ENCODE measurements at places on chromosomes 12 and 14.

- DNase-seq = no peak
Observed at GRCh38 chr14:76292561-76292960, 83.4 kb upstream of the ESRRB start.

- DNase-seq = no peak
Observed at GRCh38 chr12:19998961-19999804, 369.2 kb upstream of the PDE3A start.

DNA sequence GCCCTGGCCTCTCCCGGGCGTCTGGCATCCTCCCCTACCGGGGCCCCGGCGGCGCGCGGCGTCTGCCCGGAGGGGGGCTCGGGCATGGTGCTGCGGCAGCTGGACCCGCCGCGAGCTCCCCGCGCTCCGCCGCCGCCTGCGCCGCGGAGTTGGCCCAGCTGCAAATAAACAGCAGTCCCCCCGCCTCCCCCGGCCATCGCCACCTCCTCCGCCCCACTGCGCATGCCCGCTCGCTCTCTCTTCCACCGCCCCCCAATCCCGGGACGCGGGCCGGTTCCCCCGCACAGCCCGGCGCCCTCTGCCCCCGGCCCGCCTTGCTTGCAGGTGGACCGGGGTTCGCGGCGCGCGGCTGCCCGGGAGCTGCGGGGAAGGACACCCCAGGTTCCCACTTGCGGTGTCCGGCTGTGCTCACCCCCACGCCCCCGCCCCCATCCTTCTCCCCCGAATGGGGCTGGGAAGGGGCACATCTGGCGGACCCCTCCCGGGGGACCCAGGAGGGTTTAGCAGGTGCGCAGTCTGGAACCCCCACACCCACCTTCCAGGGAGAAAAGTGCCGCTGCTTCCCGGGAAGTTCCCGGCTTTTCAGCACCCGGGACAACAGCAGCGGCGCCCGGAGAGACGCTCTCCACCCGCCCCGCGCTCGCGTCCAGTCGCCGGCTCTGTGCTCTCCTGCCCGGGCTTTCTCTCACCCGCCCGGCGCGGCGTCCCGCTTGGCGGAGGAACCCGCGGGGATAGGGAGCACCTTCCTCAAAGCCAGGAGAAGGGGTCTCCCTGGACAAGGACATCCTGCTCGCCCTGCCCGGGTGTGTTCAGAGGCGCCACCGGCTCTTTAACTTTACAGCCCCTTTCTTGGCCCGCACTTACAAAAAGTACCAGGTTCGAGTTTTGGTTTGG is at the start of gene TMTC1:
Gene TMTC1, minus strand, starts transcription at position 170 of the 894 bp plus-strand sequence. CDS start 191 bp downstream, outside the sequence.
- DNase-seq = no peak

- DNase-seq = no peak
Observed at GRCh38 chr12:3964439-3964838, 91.2 kb upstream of the PARP11 start.

DNA sequence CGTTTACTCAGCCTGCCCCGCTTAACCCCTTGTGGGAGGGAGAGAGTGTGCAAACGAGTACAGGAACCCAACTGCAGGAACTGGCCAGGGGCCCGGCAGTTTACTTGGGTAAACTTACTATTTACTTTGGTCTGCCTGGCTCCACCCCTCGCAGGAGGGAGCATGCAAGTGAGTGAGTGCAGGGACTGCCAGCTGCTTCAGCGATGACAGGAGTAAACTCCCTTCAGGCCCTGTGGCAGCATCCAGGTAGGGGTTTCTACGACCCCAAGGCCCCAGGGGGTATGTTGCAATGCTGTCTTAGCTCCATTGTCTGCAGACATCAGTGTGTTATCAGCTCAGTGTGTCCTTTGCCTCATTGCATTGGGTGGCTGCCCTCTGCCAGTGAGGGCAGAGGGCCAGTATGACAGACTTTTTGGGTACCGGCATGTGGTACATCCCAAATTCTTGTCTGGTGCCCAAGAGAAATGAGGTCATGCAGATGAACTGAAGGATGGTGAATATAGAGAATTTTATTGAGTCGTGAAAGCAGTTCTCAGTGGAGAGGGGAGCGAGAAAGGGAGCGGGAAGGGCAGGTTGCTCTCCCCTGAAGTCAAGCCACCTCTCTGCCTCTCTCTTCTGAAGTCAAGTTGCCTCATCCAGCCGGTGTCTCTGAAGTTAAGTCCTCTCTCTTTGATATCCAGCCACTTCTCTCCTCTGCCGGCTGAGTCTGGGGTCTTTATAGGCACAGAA is 181.8 kb downstream of the FUT8 start:
- no peak for DNase-seq

- no peak for DNase-seq
Observed at GRCh38 chr14:103027451-103027850, 29.9 kb downstream of the CDC42BPB start.

DNA sequence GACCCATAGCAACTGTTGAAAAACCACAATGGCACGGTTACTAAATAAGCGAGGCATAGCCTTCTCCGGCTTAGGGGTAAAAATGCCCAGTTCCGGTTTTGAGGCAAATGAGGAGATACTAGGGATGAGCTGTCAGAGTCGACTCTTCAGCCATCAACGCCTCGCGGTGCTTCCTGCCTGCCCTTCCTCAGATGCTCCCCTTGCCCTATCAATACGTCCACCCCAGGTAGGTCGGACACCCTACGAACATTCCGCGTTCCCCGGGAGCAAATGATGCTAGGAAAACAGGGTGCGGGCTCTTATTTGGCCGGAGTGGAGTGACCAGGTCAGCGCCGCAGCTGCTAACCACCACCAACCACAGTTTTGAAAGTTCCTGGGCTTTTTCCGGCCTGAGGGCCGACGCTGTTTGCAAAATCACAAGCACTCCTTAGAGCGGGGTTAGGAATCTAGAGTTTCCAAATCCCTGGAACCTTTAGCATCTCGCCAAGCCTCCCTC is 1.2 kb downstream of the SRSF9 start:
- DNase-seq = peak; percentile 7

DNA sequence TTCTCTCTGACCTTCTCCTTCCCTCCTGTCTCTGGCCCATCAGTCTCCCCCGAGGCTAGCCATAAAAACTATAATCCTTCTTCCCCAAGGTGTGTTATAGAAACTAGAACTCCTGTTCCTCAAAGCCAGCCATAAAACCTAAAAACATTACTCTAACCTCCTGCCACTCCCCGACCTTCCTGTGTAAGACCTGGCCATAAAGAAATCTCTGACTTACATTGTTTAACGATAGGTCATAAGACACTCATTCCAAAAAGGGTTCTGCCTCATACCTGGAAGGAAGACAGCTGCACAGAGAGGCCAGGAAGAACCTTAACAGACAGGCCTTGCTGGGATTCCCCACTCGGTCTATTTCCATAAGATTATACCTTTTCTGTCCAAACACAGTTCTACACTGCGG is 70.9 kb upstream of the EEA1 start:
- DNase-seq = no peak

- no peak for DNase-seq
Observed at GRCh38 chr14:32545095-32545494, 216.0 kb downstream of the AKAP6 start.

DNA sequence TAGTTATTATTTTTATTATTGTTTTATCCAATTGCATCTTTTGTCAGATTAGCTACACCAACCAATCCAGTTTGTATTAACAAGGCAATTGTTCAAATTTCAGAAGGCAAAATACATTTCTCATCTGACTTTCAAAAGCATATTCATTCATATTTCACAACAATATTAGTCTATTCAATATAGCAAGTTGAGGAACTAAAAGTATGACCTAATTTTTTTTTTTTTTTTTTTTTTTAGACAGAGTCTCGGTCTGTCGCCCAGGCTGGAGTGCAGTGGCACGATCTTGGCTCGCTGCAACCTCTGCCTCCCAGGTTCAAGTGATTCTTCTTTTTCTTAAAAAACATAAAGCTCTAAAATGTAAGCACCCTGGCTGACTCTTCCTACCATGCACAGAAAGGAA is 17.3 kb downstream of the COX14 start:
- DNase-seq = no peak

GRCh38 chr14:105328070-105328677 is 13.6 kb downstream of the PACS2 start:
- DNase-seq = no peak

- no peak for DNase-seq
Observed at GRCh38 chr12:99985631-99986030, 895 bp upstream of the ANKS1B start.

GRCh38 chr14:68977718-68978171 is 1.4 kb downstream of the ACTN1 start:
- no peak for DNase-seq

- DNase-seq = no peak
Observed at GRCh38 chr12:97778111-97778510, 315.5 kb downstream of the RMST start.

DNA sequence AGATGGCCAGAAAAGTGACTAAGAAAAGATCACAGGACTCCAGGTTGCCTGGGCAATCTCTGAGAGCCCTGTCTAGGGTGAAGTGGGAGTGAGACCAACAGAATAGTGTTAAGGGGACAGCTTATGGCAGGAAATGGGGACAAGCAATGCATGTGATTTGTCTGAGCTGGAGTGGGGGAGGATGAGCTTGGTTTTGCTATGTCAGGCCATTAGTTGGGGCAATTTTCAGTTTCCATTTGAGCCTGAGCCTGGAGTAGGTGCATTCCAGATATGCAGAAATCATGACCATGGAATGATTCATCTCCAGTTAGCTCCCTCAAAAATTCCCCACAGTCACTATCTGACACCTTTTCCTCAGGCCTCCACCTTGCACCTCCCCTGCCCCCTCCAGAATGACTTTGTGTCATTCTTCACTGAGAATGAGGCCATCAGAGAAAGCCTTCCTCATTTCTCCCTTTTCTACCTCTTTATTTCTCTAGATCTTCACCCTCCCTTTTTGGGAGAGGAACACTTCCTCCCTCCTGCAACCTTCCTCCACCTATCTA is 150.9 kb upstream of the PLEKHG7 start:
- DNase-seq = peak; percentile 29

DNA sequence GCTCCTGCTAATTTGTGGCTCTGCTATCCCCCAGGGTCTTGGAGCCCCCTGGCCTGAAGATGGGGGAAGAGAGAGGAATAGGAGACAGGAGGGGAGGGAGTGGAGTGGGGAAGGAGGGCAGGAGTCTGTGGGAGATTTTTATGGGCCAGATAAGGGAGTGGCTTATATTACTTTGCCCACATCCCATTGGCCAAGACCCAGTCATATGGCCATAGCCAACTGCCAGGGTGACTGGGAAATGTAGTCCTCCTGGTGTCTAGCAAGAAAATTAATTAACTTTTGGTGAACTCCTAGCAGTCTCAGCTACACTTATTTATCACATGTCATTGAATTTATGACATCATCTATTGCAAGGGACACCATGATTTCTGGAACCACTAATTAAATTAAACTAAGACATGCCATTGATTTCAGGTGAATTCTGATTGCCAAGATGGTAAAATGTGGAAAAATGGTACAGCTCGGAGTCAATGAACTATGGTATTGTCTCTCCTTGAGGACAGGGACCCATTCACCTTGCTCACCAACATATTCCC is 50.3 kb downstream of the ESRRB start:
- DNase-seq = no peak

DNA sequence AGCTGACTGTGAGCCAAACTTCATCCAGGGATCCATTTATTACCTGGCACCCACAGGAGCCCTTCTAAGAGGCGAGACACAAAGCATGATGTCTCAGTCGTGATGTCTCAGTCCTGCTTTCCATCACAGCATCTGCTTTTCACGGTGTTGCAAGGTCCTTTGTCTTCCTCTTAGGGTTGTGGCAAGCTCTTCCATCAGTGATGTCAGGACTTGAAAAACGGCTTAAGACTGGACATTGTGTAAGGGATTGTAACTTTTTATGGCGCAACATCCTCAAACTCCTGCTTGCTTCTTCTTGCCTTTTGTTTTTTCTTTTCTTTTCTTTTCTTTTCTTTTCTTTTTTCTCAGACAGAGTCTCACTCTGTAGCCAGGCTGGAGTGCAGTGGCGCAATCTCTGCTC is 586.5 kb upstream of the TMEM132C start:
- no peak for DNase-seq

GRCh38 chr12:3529281-3529680 is 38.3 kb downstream of the PRMT8 start:
- no peak for DNase-seq

- DNase-seq = no peak
Observed at GRCh38 chr12:30795410-30796312, 40.9 kb upstream of the CAPRIN2 start.

GRCh38 chr14:75805646-75806045 is 144.6 kb downstream of the TTLL5 start:
- DNase-seq = no peak

- no peak for DNase-seq
Observed at GRCh38 chr12:1869145-1869544, 48.8 kb downstream of the LRTM2 start.

DNA sequence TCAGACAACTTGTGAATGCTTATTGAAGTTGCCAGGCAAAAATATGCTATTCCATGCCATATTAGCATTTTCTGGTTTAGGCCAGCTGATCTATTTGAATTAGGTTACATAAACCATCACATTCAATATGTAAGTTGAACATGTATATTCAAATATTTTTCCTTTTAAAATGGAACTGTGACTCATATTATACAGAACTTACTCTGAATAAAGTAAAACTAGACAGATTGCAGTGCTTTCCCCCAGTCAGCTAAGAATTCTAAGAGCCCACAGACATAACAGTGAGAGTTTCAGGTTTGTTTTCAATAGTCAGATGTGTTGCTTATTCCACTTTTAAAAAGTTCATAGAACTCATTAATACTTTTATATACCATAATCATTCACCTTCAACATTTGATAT is 119.8 kb downstream of the MGST1 start:
- no peak for DNase-seq

GRCh38 chr12:49944046-49944445 is 6.5 kb upstream of the AQP2 start:
- no peak for DNase-seq

DNA sequence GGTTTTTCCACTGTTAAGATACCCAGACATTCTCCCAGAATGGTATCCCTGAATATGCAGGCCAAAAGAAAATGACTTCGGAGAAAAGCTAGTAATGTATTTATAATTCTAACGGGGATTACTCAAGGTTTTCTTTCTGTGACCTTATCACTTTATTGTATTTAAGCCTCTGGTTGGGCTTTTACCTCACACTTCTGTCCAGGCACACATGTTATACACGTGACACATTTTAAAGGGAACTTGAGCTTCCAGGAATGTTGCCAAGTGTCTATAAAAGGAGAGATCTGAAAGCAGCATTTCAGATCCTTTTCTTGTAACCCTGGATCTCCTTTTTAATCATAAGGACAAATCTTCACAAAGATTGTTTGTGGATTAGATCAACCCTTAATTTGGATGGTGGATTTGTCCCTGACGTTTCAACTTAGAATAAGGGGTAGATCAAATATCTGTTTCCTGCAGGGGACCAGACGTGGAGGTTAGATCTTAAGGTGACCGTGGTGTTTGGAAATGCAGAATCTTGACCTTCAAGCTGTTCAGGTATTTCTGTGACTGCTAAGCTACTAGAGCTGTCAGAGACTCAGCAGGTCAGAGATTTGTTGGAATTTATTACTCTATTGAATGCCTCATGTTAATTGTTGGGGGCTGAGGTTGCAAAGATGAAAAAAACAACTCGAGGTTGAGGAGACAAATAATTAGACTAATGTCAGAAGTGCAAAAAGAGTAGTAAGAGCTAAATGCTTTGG is 1.5 kb downstream of the CIPC start:
- DNase-seq = no peak

All from stimulated activated CD4-positive, alpha-beta T cell treated with anti-CD3 and anti-CD28 coated beads, Interleukin-15, amount 100 ng/mL, for 1 hour (primary cell).